HFFc6 (cell line): ENCODE measurements at places on chromosomes 6 and 20. TPM values are rescaled to one million over a fixed set of nuclear protein-coding genes. Genes with fewer than 3 reads are reported as not detected.

DNA sequence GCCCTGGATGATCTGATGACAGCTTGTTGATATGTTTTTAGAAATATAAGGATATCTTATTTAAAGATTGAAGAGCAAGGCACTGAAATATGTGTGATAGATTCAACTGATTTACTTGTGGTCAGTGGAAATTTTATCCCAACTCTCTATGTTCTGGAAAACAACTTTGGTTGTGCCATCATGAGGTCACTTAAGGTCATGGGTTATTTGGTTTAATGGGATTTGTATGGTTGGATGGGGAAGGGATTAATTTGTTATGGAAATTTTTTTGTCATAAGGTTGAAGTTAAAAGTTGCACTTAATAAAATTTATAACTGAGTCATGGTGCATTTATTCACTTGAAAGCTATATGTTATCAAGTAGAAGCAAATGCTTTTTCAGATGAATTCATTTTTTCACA, 214.3 kb upstream of the LAMP5 start:
- no peak for DNase-seq

GRCh38 chr6:138176652-138177232, 15.0 kb downstream of the ARFGEF3 start:
- no peak for DNase-seq

DNA sequence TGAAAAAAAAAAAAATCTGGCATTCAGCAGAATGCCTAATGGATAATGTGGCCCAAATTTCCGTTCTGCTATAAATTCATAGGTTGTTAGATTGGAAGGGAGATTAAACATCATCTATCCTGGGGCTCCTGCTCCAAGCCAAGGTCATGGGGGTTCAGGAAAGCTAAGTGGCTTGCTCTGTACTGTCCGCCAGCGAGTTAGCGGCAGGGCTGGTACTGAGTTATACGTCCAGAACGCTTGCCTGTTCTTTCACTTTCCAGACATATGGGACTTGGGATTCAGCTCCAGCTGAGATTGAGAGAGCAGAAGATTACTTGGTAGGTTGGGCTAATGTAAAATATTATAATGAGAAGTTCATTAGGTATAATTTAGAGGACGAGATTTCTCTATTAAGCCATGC, 858 bp downstream of the RWDD1 start:
- peak; percentile 13 for DNase-seq

- no peak for DNase-seq
Measured at GRCh38 chr6:136550330-136551071, at the start of gene MAP7. Gene MAP7 (minus strand): TSS chr6:136550422. CDS start chr6:136550408, 14 bp downstream.

- DNase-seq: no peak
Measured at GRCh38 chr6:11213422-11214021, 18.9 kb downstream of the NEDD9 start.

DNA sequence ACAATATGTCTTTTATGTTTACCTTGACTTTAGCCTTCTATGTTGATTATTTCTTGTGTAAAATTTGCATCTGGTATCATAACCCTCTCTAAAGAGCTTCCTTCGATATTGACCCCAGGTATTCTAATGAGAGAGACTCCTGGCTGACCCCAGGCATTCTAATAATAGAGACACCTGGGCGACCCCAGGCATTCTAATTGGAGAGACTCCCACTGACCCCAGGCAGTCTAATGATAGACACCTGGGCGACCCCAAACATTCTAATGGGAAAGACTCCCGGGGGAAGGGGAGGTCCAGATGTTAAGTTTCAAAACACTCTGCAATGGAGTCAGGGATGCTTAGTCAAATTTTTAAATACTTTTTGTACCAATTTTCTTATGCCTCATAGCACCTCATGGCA, 726.4 kb downstream of the COL12A1 start:
- DNase-seq: no peak

DNA sequence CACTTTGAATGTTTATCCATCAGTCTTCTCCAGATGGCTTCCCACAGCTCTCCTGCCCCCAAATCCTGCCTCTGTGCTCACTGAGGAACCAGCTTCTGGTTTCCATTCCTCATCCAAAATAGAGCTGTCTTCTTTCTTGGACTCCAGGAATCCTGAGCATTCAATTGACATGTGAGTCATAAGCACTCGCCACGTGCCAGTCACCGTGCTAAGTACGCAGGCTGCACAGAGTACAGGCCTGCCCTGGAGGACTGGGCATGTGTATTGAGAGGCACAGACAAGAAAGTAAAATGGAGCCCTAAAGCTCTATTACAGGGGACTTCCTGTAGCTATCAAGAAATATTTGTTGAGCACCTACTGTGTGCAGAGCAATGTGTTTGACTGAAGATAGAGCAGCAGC, 39.7 kb upstream of the LRFN2 start:
- DNase-seq: peak; percentile 1

DNA sequence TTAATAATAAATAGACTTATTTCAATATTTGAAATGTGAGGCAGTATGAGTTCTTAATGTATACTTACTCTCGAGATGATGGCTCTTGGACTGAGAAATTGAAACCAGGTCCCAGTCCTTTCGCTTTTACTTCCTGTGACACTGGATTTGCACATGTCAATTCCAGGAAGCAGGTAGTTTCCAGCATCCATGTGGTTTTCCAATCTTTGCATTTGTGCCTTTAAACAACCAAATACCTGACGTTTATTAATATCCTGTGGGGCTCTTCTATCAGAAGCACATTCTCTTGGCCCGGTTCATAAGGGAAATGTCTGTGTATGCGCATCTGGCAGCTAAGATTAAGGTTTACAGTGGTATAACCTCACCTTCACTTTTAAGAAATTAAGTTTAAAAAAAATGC, 13.1 kb downstream of the UTRN start:
- DNase-seq: no peak

DNA sequence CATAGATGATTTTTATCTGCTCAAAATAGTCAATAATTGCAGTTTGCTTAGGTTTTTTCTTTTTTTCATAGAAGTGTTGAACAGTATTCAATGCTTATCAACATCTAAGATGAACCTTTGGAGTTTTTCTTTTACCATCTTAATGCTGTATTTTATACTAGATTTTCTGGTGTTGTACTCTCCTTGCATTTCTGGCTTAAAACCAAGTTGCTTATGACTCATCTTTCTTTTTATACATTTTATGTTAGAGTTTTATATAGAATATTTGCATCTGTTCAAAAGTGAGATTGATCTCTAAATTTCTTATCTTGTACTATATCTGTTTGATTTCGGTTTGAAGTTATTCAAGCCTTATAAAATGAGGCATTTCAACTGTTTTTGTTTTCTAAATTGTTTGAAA, 232.5 kb downstream of the RFPL4B start:
- DNase-seq: no peak

Gene HLA-G
- total RNA-seq: 0.41 to 0.48 TPM in 2 of 3 replicates, not detected in the other
